Stimulated activated CD4-positive, alpha-beta T cell treated with anti-CD3 and anti-CD28 coated beads, Interleukin-1b, Interleukin-23, amount 100 ng/mL, for 48 hours (primary cell): ENCODE measurements at places on chromosomes 5 and 9.
A peak's percentile ranks its signal among the peaks of the same experiment; 100 is the strongest.

DNA sequence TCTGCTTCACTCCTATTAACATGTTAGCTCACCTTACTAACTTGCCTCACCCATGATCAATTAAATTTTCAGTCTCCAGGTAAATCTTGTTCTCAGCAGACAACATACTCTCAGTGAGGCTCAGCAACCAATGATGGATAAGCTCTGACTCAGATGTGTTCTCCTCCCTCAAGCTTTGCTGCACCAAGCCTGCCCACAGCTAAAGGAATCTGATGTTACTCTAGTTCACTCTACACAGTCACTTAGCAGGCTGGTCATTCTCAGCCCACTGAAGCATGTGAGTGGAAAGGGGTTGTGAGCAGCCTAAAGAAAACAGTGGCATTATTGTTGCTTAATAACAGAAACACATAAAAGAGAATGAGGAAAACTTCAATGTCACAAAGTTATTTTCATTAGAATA is 37.3 kb upstream of the CTNND2 start:
- DNase-seq: no peak

DNA sequence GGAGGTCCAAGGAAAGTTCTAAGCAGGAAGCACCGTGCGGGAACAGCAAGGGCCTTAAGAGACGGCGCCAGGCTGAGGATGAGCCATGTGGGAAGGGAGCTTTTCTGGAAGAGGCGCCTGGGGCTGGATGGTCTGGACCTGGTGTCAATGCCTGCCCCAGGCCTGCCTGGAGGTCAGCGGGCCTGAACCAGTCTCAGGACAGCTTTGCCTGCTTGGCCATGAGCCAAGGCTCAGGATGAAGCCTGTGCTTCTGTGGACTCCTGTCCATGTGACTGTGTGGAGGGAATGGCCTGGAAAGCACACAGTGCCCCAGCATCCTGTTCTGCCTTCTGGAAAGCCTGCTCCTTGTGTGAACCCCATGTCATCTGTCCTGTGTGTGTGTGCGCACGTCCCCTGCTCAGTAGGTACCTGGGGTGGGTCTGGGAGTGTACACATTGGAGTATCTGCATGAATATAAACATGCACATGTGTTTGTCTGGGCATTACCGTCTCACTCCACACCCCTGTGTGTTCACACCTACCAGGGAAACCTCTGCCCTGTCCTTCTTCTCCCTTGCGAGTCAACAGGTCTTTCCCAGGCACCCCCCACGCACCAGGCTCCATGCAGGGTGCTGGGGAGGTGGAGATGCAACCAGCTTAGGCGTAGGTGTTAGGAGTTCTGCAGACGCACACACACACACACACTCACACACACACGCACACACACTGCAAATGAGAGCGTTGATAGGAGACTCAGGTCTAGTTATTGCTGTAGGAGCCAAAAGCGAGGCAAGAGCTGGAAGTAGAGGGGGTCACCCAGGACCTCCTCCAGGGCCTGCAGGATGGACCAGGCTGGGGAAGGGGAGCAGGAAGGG is 24.8 kb downstream of the DAB2IP start:
- DNase-seq: no peak

DNA sequence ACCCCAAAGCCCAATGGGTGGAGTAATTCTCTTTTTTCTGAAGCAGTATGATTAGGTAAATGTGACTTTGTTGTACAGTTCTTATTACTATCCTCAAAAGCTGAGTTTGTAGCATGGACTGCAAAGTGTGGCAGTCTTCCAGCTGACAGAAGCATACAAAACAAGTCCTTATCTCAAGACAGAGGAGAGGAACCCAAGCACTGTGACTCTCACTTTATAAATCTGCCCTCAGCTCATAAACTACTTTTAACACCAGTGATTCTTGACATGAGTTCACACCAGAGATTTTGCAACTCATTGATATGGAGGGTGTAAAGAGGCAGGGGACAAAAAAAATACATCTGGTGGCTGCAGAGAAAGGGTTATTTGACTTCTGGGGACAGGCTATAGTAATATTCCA is 251.6 kb downstream of the NTRK2 start:
- DNase-seq: no peak

DNA sequence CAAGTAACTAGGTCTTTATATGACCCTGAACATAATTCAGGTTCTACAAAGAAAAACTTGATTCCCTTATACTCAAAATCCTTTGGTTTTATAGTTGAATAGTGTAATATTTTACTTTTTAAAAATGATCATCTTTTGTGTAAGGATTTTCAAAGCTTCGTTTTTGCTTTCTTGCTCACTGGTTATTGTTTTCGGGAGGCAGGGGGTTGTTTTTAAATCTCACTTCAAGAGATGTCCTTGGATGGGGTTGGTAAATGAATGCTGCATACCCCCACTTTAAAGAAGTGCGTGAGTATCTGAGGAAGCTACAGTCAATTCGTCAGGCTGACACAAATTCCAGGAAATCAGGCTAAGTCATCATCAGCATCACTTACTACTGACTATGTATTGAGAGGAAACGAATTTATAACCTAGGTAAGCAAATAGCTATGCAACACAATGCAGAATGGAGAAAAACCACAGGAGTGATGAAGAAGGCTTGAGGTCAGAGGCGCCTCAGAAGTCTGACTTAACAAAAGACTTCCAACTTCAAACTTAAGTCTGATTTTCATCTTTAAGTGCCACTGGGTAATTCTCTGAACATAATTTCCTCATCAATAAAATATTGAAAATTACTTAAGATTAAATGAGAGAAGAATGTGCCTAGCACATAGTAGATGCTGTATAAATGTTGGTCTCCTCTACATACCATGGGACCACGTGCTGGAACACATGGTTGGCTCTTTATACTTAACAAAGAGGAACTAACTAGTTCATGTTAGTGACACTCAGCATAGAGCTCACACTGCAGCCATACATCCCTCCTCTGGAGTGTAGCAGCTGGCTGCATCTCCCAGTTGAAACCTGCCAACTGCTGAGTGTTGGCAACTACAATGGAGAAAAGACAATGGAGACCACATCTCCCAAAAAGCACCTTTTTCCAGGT is 106.0 kb upstream of the KIF2A start:
- DNase-seq: peak; percentile 21

DNA sequence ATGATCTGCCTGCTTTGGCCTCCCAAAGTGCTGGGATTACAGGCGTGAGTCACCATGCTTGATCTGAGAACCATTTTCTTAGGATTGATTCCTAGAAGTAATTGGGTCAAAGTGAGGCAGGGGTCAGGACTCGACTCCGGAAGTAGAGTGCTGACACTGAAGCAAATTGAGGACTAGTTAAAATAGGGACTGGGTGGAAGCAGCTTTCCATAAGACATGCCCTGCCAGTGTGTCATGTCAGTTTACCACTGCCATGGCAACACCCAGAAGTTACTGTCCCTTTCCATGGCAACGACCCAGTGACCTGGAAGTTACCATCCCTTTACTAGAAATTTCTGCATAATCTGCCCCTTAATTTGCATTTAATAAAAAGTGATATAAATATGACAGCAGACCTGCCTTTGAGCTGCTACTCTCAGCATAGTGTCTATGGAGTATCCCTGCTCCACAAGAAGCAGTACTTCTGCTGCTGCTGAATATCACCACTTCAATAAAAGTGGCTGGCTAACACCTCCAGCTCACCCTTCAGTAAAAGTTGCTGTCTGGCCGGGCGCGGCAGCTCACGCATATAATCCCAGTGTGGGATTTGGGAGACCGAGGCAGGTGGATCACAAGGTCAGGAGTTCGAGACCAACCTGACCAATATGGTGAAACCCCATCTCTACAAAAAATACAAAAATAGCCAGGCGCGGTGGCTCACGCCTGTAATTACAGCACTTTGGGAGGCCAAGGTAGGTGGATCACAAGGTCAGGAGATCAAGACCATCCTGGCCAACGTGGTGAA is 47.8 kb upstream of the JADE2 start:
- no peak for DNase-seq

- DNase-seq: no peak
Measured at GRCh38 chr5:73044546-73044945, 75.8 kb upstream of the TMEM171 start.

DNA sequence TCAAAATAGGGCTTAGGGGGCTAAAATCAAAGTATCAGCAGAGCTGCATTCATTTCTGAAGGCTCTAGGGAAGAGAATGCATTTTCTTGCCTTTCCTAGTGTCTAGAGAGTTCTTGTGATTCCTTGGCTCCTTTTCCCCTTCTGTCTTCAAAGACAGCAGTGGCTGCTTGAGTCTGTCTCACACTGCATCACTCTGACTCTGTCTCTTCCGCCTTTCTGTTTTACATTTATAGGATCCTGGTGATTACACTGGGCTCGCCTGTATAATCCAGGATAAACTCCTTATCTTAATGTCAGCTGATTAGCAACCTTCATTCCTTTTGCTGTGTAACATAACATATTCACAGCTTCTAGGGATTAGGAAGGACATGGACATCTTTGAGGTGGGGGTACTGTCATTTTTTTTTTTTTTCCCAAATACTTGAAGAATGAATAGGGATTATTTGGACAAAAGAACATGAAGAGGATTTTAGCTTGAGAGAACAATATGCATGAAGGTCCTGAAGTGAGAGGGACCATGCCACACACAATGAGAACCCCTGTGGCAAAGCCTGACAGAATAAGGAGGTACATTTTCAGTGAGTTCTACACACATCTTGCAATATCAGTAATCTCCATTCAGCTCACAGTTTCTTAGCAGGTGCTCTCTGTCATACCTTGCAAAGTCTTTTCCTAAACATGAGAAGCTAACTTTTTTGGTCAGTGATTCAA is 267.6 kb downstream of the FAM170A start:
- DNase-seq: no peak

DNA sequence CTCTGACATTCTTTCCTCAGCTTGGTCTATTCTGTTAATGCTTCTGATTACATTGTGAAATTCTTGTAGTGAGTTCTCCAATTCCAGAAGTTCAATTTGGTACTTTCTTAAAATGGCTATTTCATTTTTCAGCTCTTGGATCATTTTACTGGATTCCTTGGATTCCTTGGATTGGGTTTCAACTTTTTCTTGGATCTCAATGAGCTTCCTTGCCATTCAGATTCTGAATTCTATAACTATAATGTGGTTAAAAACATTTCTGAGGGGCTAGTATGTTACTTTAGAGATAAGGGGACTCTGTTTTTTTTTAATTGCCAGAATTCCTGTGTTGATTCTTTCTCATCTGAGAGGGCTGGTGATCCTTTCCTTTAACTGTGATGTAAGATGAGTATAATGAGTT is 136.4 kb downstream of the MCTP1 start:
- DNase-seq: no peak

- no peak for DNase-seq
Measured at GRCh38 chr5:174073122-174073660, 27.7 kb downstream of the NSG2 start.

- no peak for DNase-seq
Measured at GRCh38 chr9:117083559-117083958, 331.3 kb downstream of the ASTN2 start.

GRCh38 chr9:78127279-78128225 is 95.9 kb upstream of the GNAQ start:
- DNase-seq: no peak

GRCh38 chr5:109924237-109925107 is 234.7 kb downstream of the MAN2A1 start:
- DNase-seq: no peak

DNA sequence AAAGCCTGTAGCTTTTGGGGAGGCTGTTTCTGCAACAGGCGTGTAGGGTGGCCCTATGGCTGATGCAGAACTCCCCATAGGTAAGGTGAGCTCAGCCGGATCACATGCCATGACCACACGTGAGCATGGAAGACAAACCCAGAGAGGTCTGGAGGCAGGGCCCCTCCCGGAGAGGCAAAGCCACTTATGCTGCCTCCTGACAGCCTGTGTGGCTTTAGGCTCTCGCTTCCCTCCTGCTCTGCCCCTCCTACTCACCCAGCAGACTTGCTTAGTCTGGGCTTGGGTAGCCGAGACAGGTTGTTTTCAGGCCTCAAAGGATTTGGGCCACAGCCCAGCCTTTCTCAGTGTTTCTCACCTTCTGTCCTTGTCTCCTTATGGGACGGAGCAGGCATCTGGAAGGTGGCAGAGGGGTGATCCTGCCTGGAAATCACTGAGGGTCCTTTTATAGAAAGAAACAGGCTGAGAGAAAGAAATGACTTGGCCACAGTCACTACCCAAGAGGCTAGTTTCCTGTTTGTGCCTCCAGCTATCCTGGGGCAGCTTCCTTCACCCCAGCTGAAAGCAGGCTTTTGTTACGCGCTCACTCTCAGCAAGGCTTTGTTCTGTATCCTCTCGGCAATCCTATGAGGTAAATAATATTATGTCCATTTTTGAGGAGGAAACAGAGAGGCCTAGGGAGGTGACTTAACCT is 89.9 kb downstream of the DAB2IP start:
- DNase-seq: no peak

DNA sequence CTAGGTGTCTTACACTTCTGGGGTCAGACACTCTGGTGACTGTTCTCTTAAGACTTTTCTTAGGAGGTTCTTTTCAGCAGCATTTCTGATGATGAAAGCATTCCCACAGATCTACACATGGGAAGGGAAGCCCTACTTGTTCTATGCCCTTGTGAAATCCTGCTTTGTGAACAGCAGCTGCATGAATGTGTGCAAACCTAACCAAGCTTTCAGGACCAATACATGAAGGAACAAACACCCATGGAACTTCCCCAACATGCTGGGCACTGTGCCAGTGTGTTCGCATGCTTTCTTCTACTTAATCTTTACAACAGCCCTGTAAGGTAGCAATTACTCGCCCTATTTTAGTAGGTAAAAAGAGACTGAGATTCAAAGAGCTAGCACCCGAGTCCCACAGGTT is 439.9 kb upstream of the KLF4 start:
- DNase-seq: no peak

DNA sequence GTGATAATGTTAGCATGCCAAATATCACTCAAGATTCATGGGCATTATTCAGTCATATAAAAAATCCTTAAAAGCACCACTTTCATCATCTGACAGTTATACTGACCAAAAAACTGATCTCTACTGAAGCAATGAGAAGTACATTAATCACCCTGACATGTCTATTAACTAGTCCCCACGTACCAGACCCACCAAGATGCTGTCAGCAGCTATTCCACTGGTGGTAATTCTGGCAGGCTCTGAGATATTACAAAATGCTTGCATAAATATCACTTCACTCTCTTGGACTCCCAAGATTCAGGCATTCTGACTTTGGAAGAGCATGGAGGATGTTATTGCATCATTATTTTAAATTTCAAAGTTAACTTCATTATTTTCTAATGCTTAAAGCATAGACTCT is 717.0 kb downstream of the DNAH5 start:
- no peak for DNase-seq
